ENCODE measurements at places on chromosomes 2 and 18.
A peak's percentile ranks its signal among the peaks of the same experiment; 100 is the strongest.

DNA sequence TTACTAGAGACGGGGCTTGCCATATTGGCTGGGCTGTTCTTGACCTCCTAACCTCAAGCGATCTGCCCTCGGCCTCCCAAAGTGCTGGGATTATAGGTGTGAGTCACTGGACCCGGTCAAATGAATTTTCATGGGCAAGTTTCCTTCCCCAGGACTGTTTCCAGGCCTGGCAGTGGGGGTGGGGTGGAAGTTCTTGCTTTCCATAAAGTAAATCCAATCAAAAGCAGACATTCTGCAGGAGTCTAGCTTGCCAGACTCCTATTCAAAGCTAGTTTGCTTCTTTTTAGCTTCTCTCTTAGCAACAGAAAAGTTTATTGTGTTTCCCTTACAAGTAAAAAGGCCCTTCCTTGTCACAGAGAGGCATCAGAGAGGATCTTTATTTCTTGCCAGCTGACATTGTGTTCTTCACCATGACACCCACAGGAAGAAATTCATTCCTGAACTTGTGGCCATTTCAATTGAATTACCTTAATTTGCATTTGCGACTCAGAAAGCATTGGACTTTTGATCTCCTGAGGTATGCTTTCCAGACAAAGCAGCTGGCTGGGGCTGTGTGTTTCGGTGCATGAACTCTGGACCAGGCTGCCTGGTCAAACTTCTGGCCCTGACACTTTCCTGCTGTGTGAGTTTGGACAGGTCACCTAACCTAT is 37.9 kb downstream of the LYPD1 start:
- DNase-seq: no peak

- no peak for DNase-seq
Measured at GRCh38 chr2:20626698-20627513, 24.0 kb downstream of the HS1BP3 start.

DNA sequence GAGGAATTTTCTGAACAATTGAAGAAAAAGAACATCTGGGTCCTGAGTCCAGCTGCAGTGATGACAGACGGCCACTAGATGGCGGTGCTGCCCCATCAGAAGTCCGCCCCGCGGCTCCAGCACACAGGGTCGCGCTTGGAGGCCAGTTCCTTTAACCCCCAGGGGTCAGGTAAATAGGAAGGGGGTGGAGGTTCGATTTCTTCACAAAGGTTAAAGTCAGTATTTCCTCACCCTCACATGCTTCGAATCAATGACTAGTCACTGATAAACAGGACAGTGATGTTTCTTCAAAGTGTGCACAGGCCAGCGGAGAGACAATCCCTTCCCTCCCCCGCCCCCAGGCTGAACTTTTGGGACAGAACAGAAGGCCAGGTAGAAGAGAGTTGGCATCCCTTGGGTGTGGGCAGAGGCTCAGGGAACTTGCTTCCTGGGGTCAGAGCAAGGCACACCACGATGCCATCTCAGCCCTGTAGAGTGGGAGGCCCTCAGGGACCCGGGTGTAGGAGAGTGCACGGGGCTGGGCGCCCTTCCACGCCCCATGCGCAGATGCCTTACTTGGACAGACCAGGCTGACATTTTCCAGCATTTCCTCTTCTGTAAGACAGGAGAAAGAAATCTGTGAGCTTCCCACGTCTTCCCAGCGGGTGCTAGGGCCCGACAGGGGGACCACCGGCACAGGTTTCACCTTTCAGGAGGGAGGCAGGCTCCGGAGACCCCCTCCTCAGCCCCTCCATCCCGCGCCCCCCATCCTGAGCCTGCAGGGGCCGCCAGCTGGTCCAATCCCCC is 722 bp downstream of the APOB start:
- peak; percentile 16 for DNase-seq

DNA sequence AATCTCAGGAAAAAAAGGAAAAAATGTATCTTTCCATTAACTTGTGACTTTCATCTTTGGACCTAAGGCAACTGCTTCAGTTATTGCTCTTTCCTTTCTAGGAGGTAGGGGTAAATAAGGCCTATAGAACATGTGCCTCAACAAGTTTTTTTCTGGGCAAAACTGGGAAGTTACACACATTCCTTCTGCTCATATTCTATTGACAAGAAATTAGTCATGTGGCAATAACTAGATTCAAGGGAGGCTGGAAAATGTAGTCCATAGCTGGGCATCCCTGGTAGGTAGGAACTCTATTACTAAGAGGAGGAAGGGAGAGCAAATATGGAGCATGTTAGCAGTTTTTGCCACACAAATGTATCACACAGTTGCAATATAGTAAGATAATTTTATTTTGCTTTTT is 37.7 kb upstream of the NEMP2 start:
- DNase-seq: no peak

DNA sequence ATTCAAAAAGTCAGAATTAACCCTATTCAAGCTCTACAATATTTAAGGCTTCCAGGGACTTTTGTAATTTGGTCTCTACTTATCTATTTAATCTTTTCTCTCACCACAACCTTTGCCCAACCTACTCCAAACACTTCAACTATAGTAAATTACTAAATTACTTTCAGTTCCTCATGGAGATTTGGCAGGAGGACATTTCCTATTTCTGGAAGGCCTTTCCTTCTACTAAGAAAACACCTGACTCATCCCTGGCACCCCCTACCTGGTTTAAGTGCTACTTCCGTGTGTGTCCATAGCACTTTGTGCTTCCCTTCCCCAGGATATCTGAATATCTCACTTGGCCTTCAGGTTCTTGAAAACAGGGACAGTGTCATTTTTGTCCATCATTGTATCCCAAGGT is 96.3 kb downstream of the UPP2 start:
- DNase-seq: no peak

DNA sequence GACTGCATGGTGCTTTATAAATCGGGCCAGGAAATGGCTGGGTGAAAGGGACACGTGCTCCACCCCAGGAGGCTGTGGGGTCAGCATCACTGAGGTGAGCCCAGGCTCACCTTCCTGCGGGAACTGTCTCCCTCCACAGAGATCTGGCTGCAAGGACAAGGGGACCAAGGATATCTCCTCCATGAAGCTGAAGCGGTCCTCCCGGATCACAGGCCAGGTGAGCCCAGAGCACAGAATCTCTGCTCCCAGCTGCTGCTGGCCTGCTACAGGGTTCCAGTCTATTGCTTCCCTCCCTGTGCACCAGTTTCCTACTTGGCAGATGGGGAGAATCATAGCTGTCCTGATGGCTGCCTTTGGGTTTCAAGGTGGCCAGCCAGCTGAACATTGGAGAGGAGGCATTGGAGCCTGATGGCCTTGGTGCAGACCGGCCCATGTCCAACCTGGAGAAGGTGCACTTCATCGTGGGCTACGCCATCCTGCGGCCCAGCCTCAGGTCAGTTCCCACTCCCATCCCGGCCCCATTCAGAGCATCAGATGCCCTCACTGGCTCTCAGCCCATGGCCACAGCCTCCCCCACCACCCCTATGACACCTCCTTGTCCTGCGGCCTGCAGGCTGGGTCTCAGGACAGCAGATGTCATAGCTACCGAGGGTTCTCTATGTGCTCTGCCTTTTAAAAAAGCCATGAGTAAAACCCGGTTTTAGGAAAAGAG is 33.7 kb upstream of the GPR17 start:
- no peak for DNase-seq

DNA sequence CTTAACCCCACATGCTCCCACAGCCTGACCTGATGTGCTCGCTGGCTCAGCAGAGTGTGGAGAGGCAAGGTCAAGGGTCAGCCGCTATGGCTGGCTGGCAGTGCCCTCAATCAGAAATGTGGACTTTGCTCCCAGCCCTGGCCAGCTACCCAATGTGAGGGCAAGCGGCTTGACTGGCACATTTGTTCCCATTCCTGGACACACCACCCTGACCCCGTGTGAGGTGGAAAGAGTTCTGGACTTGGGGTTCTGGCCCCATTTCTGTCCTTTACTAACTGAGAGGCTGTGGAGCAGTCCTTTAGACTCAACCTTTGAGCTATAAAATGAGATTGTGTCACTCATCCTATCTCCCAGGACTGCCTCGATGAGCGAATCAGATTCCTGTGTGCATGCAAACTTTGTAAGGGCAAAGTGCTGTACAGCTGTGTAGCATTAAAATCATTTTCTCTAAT is 9.1 kb downstream of the THNSL2 start:
- no peak for DNase-seq

GRCh38 chr2:158975271-158975921 is 7.0 kb downstream of the TANC1 start:
- no peak for DNase-seq

- no peak for DNase-seq
Measured at GRCh38 chr2:68031542-68032160, 31.2 kb downstream of the C1D start.

GRCh38 chr2:130370490-130370889 is 14.6 kb downstream of the PTPN18 start:
- no peak for DNase-seq

- DNase-seq: no peak
Measured at GRCh38 chr2:217394510-217395351, 534.9 kb upstream of the TNP1 start.

DNA sequence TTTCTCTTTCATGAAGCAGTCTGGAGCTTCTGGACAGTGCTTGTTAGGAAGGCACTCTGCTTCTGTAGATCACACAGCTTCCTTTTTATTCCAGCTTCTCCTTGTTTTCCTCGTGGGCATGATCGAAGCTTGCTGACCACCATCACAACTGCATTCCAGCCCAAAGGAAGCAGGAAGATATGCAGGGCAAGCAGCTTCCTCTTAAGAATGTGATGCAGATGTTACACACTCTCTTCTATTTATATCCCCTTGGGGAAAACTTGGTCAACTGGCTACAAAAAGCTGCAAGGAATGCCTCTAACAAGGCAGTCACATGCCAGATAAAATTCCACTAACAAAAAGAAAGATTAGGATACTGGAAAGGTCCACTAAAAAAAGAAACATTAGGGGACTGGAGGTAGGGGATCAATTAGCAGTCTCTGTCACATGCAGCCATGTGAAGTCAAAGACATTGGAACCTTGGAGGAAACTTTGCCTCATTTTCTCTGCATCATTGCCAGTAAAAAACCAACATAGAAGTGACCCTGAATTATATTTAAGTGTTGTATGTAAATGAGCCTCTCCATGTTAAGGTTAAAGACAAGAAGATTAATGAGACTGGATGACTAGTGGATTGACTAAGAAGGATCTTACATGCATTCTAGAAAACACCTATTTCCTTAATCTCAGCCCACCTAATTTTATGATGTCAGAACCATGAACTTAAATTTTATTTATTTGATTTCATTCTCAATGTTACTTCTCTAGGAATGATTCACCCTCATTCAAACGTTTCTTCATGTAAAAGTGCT is 98.3 kb downstream of the NAB1 start:
- DNase-seq: no peak

DNA sequence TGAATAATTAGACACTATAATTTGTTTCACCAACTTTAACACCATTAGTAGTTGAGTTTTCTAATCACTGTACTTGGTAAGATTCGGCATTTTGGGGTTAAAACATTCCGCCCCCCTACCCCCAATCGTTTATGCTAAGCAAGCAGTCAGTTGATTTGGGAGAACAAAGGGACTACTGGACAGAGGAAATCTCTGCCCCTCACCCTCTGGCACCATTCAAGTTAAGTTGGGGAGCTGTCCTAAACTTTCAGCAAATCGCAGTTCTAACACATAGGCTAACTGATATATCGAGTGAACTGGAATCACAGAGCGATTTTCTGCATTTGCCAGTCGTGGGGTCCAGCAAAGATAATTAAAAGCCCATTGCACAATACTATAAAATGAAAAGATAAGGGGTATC is 5.6 kb downstream of the KLF7 start:
- DNase-seq: no peak

GRCh38 chr18:36128907-36129299 is 237 bp downstream of the SLC39A6 start:
- no peak for DNase-seq

DNA sequence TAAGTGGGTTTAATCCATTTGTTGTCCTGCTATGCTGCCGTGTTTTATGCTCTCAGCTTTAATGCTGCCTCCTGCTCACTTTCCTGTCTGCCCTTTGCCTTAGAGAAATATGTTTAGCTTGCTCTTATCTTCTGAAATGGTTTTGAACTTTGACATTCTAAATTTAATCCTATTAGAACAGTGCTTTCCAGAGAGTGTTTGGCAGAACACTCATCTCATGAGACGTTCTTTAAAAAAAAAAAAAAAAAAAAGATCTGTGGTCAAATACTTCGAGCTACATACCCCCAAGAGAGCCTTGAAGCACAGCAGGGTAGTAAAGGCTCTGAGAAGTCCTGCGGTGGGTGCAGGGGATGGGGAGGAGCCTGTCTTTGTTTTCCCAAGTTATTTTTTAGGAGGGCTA is 161.3 kb downstream of the SPP2 start:
- DNase-seq: no peak

DNA sequence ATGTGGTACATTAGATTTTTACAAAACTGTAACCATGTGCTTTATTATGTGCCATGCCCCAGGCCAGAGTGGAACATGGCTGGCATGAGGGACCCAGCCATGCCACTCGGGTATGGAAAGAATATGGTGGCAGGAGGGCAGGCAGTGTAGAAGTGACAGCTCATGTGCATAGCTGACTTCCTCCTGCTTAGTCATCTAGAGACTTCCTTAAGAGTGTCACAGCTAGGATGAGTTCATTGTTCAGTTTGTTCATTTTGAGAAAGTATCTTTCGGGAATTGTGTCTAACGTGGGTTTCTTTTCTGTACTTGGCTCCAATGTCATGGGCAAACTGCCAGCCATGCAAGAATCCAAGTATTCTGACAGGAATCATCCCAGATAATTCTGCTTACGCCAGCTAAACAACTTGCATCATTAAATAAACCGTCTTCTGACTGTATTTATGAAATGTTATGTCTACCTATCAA is 94.3 kb upstream of the ITGB6 start:
- DNase-seq: no peak
